ENCODE measurements at places on chromosomes 7 and 10. TPM values are rescaled to one million over a fixed set of nuclear protein-coding genes. Genes with fewer than 3 reads are reported as not detected.

PPP1R9A gene
- total RNA-seq = 32.2 TPM

VKORC1L1 gene
- total RNA-seq = 16.9 TPM

- no peak for DNase-seq
These were observed 32.0 kb downstream of the CUL2 start for GRCh38 chr10:35058134-35058533.

- peak; percentile 79 for DNase-seq
These were observed 15.3 kb downstream of the KCNH2 start for GRCh38 chr7:150962553-150963399.

- no peak for DNase-seq
These were observed 9.9 kb upstream of the TEX36 start for GRCh38 chr10:125692601-125693523.

GRCh38 chr10:87531908-87532622 lies 27.4 kb downstream of the MINPP1 start:
- DNase-seq = no peak

C7orf57 gene
- total RNA-seq = not detected

THAP5 gene
- 44.5 TPM for total RNA-seq

GRCh38 chr7:158707610-158708009 lies 3.0 kb upstream of the NCAPG2 start:
- no peak for DNase-seq

NANOS1 gene
- total RNA-seq = 0.15 TPM

OSBPL3 gene
- total RNA-seq = 18.0 TPM

LIPM gene
- total RNA-seq = not detected

ADCY1 gene
- total RNA-seq = 1.7 TPM

CALML3 gene
- total RNA-seq = not detected

- no peak for DNase-seq
These were observed 3.0 kb downstream of the ZNF518A start for GRCh38 chr10:96133135-96133534.

DNA sequence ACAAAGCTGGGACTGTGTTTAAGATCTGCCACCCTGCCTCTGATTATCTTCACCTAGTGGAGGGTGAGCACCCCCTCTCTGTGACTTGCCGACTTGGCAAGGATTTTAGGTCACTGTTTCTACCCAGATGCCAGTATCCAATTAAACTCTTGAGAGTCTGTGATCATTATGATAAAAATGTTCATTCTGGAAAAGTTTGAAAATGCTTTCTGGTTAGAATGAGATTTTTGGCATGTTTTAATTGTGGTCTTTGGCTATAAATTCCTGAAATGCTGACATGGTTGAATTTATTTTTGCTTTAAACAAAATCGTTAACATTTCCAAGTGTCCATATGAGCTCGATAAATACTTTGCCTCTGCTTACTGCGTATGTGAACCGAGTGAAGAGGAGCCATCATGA lies 221.4 kb downstream of the BICC1 start:
- DNase-seq = no peak

DNA sequence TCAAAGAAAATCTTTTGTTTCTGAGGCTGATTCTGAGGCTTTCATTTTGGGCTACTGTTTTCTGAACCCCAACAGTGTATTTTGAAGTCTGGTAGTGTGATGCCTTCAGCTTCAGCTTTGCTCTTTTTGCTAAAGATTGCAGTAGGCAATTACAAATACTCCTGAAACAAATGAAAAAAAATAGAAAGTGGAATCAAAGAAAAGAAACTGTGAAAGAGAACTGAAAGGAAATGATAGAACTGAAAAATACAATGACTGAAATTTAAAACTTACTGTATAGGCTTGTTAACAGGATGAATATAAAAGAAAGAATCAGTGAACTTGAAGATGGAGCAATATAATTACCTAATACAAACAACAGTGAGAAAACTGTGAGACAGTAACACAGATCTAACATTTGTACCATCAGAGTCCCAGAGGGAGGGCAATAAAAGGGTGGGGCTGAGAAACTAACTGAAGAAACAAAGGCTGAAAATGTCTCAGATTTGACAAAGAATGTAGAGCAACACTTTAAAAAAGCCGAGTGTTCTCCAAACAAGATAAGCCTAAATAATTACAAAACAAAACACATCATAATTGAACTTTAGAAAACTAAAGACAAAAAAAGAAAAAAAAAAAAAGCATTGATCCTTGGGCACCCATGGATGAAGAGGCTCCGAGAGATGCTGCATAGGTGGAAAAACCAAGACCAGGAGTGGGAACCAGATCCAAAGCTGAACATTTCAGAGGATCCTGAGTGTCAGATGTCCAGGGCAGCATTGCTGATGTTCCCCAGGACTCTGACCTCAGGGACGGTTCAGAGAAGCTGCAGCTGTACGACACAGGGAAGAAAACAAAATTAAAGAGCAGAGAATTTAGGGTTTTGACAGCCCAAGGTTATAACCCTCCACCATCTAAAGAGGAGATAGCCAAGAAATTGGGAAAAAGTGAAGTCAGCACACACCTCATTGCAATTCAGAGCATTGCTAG lies 223.2 kb upstream of the IGFBP3 start:
- no peak for DNase-seq

DNA sequence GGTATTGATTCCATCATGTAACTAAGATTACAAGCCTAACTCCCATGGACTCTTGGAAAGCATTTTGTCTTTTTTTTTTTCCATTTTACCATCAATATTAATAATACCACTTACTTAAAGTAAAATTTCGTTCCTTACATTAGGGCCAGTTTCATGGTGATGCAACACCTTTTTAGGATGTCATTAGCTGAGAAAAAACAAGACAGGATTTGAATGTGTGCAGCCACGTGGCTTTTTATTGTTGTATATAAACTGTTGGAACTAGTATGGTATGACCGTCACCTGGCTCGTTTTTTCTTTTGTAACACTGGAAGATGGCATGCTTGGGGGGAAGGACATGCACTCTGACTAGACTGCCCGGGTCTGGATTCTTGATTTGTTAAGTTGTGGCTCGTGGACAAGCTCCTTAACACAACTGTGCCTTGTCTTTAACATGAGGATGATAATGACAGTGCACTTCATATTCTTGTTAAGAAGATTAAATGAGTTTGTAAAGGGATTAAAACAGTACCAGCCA lies 42.1 kb downstream of the ARHGAP21 start:
- no peak for DNase-seq

DNA sequence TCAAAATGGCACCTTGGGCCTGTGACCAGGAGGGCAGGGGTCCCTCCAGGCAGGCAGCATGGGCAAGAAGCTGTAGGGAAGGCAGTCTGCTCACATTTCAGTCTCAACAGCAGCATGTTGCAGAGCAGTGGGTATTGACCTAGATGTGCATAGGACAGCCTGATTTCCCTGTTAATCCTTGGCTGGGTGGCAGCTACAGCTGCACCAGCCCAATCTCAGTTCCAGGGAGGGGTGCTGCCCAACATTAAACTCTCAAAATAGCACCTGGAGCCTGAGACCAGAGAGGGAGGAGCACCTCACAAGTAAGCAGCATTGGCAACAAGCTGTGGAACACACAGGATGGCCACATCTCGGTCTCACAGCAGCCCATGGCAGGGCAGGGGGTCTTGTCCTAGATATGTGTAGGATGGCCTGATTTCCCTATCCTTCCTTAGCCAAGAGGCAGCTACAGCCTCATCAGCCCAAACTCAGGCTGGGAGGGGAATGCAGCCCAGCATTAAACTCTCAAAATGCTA lies 10.3 kb downstream of the TMEM140 start:
- DNase-seq = no peak

SNX13 gene
- 48.6 TPM for total RNA-seq

GRCh38 chr7:114989531-114989930 lies 67.6 kb downstream of the MDFIC start:
- DNase-seq = no peak

STEAP2 gene
- total RNA-seq = 27.6 TPM

DNA sequence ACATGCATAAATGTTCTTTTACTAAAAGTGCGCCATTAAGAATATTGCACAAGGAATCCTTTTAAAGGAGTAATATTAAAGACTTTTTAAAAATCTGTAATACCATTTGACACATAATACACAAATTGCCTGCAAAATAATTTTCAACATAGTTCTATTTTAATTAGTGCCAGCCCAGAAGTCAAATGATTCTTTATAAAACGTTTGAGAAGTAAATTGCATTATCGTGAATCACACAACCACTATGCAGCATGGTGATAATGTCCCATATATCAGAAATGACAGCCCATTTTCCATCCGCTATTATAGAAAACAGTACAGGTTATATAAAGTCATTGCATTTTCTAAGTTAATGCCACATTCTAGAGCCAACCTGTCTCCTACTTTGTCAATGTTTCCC lies 324.0 kb downstream of the IPMK start:
- no peak for DNase-seq

CNPY1 gene
- not detected for total RNA-seq

DNA sequence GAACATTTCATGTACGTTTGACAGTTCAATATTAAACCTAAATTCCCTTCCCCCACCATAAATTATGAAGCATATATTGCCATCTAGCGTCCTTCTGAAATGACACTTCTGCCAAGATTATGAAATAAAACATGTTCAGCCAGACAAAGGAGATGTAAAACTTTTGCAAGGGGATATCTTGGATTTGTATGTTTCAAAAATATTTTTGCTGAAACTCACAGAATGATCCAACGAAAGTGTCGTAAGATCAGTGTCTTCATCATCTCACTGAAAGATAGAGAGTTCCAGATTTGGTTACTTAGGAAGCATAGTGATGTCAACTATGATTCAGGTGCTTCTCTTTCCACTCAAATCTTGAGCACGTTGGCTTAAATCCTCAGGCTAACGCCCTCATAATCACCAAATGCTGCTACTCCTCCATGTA lies 904.3 kb downstream of the XPNPEP1 start:
- no peak for DNase-seq

PLAC9 gene
- 13.8 TPM for total RNA-seq

DNA sequence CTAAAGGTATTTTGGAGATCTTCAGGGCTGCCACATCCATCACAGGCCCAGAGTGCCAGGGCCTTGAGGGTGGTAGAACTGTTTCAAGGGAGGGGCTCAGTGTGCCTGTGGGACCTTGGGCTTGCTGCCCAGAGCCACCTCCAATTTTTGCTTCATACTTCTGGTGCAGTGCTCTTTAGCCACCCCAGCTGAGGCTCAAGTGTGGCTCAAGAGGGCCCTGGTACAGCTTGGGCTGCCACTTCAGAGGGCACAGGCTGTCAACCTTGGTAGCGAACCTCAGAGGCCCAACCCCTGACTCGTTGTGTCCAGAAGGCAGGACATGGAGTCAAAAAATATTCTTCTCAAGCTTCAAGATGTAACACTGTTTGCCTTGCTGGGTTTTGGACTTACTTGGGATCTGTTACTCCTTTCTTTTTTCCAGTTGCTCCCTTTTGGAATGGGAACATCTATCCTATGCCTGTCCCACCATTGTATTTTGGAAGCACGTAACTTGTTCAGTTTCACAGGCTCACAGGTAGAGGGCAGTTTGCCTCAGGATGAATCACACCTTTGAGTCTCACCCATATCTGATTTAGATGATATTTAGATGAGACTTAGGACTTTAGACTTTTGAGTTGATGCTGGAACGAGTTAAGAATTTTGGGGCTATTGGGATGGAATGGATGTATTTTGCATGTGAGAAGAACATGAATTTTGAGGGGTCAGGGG lies 224.8 kb downstream of the RPS24 start:
- DNase-seq = no peak

- DNase-seq = no peak
These were observed 19.5 kb upstream of the SMC3 start for GRCh38 chr10:110548002-110548401.

DNA sequence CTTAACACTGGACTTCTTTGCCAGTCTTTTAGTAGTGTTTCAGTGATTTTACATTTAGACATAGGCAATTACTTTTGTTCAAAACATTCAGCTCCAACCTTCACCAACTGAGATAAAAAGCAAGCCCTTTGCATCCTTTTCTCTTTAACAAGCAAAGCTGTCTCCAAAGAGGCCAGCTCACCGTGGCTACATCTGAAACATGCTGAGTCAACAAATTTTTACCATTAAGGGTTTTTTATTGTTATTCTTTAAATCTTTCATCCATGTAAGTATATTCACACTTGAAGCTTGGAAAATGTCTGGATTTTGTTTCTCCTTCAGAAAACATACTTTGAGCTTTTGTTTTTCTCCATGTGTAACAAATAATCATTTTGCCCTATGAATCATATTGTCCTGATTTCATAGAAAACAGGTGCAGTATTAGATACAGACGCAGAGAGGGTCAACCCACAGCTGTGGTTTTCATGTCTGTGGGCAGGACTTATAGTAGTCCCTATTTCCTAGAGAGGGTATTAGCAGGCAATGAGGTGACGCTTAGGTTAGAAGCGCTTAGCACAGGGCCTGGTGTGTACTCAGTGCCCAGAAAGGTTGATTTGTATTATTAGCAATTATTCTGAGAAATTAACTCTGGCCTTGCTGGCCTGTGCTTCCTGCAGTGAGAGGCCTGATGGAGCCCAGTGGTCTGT lies 99.5 kb downstream of the MKI67 start:
- no peak for DNase-seq

NODAL gene
- total RNA-seq = not detected

DNA sequence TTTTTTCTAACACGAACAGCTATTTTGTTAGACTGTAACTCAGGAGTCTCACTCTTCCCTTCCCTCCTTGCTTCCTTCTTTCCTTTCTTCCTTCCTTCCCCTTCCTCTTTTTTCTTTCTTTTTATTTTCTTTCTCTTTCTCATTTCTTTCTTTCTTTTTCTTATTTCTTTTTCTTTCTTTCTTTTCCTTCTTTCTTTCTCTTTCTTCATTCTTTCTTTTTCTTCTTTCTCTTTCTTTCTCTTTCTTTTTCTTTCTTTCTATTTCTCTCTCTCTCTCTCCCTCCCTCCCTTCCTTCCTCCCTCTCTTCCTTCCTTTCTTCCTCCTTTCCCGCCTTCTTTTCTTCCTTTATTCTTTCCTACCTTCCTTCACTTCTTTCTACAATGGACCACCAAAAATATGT lies 1443.0 kb upstream of the LRRTM3 start:
- no peak for DNase-seq

- DNase-seq = no peak
These were observed 179.2 kb downstream of the FRMD4A start for GRCh38 chr10:14151571-14151970.

SPDYE11 gene
- total RNA-seq = not detected
